Left ventricle myocardium inferior (tissue), 1 donor: ENCODE measurements at places on chromosomes 16 and 17. TPM values are rescaled to one million over a fixed set of nuclear protein-coding genes. Genes with fewer than 3 reads are reported as not detected.

DNA sequence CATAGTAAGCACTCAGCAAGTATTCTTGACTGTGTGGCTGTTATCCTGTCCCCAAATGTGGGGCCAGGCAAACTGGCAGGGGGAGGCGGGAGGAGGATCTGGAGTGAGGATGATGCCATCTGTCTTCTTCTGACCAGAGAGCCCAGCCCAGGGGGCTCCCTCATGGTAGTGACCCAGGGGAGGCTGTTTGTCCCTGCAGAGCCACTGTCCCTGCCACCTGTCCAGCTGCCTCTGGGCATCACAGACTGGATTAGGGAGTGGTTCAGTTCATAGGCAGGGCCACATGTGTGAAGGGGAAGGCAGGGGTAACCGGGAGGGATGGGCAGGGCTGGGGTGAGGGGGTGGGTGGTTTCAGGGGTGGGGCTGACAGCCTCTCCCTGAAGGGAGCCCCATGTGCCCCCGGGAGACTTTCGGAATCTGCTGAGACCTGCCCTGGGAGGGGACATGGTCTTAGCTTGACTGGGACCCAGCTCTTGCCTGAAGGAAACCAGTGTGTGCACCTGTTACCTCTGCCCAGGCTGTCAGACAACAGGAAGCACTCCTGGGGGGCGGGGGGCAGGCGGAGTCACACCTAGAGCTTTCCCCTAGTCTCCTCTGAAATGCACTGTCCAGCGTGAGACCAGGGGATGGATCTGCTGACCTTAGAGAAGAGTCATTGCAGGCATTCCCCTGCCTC, 15.2 kb downstream of the ARHGAP23 start:
- H3K36me3 ChIP-seq, result no peaks in the 10 kb centered on the region
- no peaks in the 10 kb centered on the region for H3K27me3 ChIP-seq
- no peak overlapping the region for H3K4me3 ChIP-seq
- peak overlapping the region; percentile 89 for H3K27ac ChIP-seq
- DNase-seq, result no peak
- peaks cover 87% of the 10 kb centered on the region for H3K4me1 ChIP-seq

- H3K27ac ChIP-seq, result peak overlapping the region; percentile 99
- peaks cover 14% of the 10 kb centered on the region for H3K36me3 ChIP-seq
- peak; percentile 84 for DNase-seq
- H3K4me3 ChIP-seq, result peak overlapping the region; percentile 96
These were observed 1.1 kb upstream of the MLLT6 start for GRCh38 chr17:38703742-38704605.

DNA sequence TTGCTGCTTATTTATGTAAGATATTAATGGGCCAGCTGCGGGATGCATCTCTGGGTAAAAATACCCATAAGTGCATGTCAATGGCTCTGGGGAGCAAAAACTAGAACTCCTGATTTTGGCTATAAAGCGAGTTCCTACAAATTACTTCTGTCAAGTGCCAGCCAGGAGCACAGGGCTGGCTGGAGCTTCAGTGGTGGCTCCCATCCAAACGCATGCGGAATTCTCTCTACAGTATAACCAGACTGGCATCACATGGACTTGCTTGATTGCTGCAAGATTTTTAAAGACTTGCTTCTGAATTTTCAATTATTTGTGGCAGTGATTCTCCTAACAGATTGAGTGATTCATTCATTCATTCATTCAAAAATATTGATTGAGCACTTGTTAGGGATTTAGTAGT, 260.9 kb downstream of the PHKB start:
- H3K4me3 ChIP-seq, result no peak overlapping the region
- no peaks in the 10 kb centered on the region for H3K36me3 ChIP-seq
- no peak overlapping the region for H3K27ac ChIP-seq
- no peaks in the 10 kb centered on the region for H3K4me1 ChIP-seq
- no peak for DNase-seq
- no peaks in the 10 kb centered on the region for H3K27me3 ChIP-seq

DNA sequence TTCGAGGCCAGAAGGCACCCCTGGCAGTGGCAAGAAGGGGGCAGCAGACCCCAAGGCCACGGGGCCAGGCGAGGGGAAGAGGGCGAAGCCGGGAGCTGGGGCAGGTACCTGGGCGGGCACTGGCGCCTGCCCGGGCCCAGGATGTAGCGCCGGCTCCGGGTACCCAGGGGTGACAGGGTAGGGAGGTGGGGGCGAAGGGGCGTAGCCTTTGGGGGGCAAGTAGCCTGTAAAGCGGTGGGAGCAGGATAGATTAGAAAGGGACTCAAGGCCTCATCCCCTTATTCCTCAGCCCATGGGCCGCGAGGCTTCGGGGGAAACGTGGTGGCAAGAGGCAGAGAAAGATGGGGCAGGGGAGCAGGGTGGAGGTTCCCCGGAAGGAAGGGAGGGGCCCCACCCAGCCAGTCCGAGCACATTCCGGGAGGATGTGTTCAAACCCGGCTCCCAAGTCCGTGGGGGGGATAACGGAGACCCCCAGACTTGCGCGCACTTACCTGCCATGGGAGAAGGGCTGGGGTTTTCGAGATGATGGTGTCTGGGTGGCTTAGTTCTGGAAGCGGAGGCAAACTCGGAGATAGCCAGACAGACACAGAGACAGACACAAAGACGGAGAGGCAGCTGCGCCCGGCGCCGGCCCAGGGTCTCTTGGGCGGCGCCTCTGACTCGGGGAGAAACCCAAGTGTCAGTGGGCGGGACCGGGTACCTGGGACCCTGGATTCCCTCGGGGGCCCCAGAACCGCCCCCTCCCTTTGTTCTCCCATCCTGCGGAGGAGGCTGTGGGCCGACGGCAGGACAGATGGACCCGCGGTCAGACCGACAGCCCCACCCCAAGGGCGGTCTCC, 493 bp downstream of the PLSCR3 start:
- no peaks in the 10 kb centered on the region for H3K27me3 ChIP-seq
- peaks cover 33% of the 10 kb centered on the region for H3K36me3 ChIP-seq
- peak overlapping the region; percentile 96 for H3K27ac ChIP-seq
- peak overlapping the region; percentile 80 for H3K4me3 ChIP-seq
- DNase-seq, result peak; percentile 33
- H3K4me1 ChIP-seq, result peaks cover 43% of the 10 kb centered on the region

DNA sequence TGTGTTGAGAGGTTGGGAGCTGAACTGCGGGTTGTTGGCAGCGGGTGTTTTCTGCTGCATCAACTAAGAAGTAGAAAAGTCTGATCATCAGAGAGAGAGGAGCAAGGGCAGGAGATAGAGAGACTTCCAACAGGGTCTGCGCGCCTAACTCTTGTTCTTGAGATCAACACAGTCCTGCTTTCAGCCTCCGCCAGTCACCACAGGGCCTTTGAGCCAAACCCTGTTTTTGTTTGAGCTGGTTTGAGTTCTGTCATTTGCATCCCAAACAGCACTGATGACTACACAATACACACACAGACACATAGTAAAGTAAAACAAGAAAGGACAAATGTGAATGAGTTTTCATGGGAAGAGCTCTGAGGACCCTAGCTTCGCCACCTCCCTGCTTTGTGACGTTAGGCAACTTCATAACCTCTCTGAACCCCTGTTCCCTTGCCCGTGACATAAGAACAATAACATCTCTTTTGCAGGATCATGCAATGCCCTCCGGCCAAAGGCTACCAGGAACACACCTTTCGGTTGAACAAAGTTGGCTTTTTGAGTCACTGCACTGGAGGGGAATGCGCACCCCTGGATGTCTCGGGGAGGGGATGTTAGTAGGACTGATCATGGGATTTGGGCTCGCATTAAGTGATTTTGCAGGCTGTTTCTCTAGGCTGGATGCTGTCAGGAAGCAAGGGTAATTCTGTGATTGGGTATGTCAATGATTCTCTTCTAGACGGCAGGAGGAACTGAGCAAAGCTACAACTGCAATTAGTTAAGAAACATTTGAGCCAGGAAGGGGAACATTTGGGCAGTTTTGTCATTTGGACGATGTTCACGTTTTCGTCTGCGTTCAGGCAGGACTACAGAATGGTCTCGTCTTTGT, 92.3 kb downstream of the C16orf78 start:
- H3K27ac ChIP-seq, result no peak overlapping the region
- H3K27me3 ChIP-seq, result peaks cover 50% of the 10 kb centered on the region

- H3K4me3 ChIP-seq, result no peak overlapping the region
- DNase-seq, result no peak
- no peak overlapping the region for H3K27ac ChIP-seq
These were observed 79.1 kb downstream of the C17orf67 start for GRCh38 chr17:56754523-56755208.

DNA sequence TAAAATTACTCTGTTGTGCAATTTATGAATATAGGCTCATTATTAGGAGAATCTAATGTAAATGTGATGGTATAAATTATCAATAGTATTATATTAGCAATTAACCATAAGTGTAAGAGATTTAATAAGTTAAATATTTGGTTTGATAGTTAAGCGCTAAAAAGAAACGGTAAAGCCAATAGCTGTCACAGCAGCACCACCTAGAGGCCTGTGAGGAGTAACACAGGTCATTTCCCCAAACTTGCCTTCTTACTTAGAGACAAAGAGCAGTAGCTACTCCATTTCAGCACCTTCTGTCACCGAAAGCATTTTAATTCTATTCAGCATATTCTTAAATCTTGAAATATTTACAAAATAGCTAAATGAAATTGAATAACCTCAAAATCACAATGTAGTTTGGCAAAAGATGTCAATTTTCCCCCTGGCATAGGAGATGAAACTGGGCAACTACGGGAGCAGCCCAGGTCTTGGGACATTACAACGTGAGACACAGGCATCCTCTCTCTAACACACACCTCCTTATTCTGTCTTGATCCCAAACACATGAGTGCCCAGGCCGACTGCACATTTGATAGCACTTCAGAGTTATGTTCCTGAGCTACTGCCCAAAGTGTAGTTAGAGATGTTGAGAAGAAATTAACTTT, 14.3 kb upstream of the DYNLRB2 start:
- DNase-seq, result no peak
- H3K36me3 ChIP-seq, result no peaks in the 10 kb centered on the region
- no peak overlapping the region for H3K27ac ChIP-seq
- peaks cover 28% of the 10 kb centered on the region for H3K27me3 ChIP-seq

- H3K4me1 ChIP-seq, result peaks cover 84% of the 10 kb centered on the region
- no peak for DNase-seq
- H3K27me3 ChIP-seq, result no peaks in the 10 kb centered on the region
- no peaks in the 10 kb centered on the region for H3K36me3 ChIP-seq
- peak overlapping the region; percentile 97 for H3K27ac ChIP-seq
- no peak overlapping the region for H3K4me3 ChIP-seq
These were observed 4.1 kb downstream of the USP31 start for GRCh38 chr16:23145186-23145585.

- H3K4me3 ChIP-seq, result peak overlapping the region; percentile 81
- peaks cover 35% of the 10 kb centered on the region for H3K4me1 ChIP-seq
- no peak for DNase-seq
- H3K36me3 ChIP-seq, result peaks cover 10% of the 10 kb centered on the region
These were observed 1.3 kb downstream of the TMEM219 start for GRCh38 chr16:29963021-29963743.

DNA sequence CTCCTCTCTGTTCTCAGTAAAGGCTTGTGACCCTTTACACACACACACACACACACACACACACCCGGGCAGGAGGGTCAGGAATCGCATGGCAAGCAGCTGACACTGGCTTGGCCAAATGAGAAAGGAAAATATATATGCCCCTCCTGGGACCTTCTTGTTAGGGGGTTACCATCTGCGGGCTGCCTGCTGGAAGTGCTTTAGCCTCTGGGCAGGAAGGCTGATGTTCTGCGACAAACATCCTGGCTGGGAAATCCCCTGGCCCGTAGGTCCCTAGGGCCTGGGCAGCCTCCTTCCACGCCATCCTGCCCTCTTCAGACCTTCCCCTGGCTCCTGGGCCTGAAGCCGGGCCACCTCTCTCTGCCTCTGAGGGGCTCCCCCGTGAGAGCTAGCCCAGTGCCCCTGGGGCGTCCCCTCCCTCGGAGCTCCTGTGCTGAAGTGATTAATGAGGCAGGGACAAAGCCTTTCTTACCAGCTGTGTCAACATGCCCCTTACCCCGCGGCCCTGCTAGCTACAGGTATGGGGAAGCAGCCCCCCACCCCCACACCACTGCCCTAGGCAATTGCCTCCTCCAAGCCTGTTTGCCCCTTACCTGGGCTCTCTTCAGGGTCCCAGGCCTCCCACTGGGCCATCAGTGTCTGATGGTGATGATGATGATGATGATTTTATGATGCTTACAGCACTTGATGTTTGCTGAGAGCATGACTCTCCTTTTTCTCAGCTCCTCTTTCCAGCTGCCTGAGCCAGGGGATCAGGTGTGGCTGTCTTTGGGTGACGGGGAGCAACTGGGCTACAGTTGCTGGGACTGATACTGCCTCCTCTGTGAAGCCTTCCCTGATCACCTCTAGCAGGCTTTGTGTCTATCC, 32.8 kb upstream of the ETV4 start:
- H3K4me1 ChIP-seq, result peaks cover 53% of the 10 kb centered on the region
- H3K36me3 ChIP-seq, result no peaks in the 10 kb centered on the region
- H3K27me3 ChIP-seq, result no peaks in the 10 kb centered on the region
- no peak overlapping the region for H3K4me3 ChIP-seq

DNA sequence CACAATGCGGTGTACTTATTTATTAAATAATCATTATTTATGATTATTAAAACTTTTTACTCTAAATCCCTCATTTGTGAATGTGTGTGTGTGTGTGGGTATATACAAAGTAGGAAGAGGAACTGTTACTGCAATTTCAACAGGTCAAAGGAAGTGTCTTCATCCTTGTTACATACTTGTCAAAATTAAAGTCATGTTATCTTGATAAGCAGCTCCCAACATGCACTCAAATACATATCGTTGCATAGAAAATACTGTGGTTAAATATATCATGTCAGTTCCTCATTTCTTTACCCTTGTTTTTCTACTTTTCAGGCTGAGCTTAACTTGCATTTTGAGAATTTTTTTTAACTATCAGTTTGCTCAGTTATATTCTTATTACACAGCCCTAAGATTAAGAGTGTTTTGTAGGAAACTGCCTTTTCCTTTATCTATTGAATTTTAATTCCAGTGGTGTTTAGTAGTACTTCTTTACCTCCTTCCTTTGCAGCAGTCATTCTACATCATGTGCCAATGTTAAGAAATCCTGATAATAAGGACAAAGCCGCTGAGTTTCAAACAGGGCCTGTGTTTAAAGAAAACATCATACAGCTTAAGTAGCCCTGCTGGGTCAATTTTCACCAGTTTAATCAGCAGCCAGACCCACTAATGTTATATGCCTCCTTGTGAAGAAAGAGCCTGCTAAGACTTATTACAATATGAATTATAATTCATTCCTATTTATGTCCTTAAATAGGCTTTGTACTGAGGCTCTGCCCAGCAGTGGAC, 7.2 kb downstream of the EFCAB5 start:
- DNase-seq, result no peak
- H3K36me3 ChIP-seq, result no peaks in the 10 kb centered on the region
- H3K27ac ChIP-seq, result no peak overlapping the region
- no peaks in the 10 kb centered on the region for H3K4me1 ChIP-seq
- H3K4me3 ChIP-seq, result no peak overlapping the region

The UBE2O gene
- total RNA-seq, result 35.7 TPM

The NTN1 gene
- 60.3 TPM for total RNA-seq

The MARVELD3 gene
- total RNA-seq, result not detected

The PIK3R5 gene
- 2.7 TPM for total RNA-seq

The IRX3 gene
- 94.4 TPM for total RNA-seq

The MRPL12 gene
- total RNA-seq, result 157 TPM

The FAM171A2 gene
- total RNA-seq, result 0.55 TPM

The TPSD1 gene
- not detected for total RNA-seq
